Tibial nerve (tissue), 4 donors: ENCODE measurements at places on chromosomes 2 and 18.

DNA sequence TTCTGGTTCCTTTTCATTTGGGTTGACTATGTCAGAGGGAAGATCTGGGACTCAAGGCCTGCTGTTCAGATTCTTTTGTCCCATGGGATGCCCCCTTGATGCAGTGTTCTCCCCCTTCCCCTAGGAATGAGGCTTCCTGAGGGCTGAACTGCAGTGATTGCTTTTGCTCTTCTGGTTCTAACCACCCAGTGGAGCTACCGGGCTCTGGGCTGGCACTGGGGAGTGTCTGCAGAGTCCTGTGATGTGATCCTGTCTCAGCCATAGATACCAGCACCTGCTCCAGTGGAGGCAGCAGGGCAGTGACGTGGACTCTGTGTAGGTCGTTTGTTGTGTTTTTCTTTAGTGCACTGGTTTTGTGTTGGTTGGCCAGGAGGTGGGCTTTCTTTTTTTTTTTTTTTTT is 32.1 kb upstream of the RHOB start:
- no peaks in the 10 kb centered on the region for H3K36me3 ChIP-seq
- DNase-seq = no peak
- H3K27me3 ChIP-seq = no peaks in the 10 kb centered on the region
- no peak overlapping the region for H3K4me3 ChIP-seq
- H3K4me1 ChIP-seq = no peaks in the 10 kb centered on the region

DNA sequence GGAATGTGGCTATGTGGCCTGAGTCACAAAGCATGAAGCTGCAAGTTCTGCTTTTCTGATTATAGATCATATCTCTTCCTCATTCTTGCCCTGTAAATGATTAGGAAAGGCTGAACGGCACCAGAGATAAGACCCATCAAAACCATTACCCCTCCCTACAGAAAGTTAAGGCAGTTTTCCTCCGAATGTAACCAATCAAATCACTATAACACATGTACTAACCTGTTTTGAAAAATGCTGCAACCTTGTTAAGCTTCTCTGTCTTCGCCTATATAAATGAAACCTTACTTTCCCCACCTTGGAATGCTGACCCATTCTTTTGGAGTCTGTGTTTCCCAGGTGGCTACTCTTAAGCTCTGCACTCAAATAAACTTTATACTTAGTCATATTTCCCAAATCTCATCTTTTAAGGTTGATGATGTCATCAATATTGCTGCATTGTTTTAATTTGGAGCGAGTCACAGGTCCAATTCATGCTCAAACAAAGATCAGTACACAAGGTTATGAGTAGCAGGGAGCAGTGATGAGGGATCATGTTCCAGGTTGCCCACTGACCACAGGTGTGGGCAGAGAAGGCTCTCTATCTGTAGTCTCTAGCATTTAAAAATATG is 662.3 kb downstream of the IRS1 start:
- no peaks in the 10 kb centered on the region for H3K27me3 ChIP-seq
- DNase-seq = no peak
- H3K27ac ChIP-seq = peak overlapping the region; percentile 36
- H3K4me1 ChIP-seq = no peaks in the 10 kb centered on the region
- H3K4me3 ChIP-seq = no peak overlapping the region
- no peaks in the 10 kb centered on the region for H3K36me3 ChIP-seq

DNA sequence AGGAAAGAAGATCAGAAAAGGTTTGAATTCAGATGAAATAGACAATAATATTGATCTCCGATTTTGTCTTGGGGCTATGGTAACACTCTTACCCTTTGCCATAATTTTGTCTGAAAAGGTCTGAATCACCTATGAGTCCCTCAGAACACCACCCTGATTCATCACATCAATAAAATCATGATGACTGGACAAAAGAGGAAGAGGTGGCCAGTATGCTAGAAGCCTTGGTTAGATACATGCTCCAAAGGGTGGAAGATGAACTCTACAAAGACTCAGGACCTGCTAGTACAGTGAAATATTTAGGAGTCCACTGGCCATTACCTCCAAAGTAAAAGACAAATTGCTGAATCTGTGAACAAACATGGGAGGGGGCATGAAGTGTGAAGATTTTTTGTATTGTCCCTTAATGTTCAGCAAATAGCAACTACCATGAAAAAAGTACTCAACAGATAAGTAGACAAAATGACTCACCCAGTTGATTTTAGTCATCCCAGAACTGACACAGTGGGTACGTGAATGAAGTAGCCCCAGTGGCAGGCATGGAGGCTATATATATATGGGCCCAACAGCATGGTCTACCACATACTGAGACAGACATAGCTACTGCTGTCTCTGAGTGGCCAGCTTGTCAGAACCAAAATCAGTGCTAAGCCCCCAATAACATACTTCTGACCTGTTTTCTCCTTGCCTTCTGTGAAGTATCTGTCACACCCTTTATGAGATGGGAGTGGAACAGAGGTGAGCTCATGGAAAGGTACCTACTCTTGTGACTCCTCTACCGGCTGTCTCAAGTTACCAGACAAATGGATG is 36.5 kb upstream of the GLS start:
- H3K4me3 ChIP-seq = no peak overlapping the region
- H3K36me3 ChIP-seq = no peaks in the 10 kb centered on the region
- no peak overlapping the region for H3K27ac ChIP-seq
- H3K27me3 ChIP-seq = no peaks in the 10 kb centered on the region
- no peaks in the 10 kb centered on the region for H3K4me1 ChIP-seq
- DNase-seq = no peak

DNA sequence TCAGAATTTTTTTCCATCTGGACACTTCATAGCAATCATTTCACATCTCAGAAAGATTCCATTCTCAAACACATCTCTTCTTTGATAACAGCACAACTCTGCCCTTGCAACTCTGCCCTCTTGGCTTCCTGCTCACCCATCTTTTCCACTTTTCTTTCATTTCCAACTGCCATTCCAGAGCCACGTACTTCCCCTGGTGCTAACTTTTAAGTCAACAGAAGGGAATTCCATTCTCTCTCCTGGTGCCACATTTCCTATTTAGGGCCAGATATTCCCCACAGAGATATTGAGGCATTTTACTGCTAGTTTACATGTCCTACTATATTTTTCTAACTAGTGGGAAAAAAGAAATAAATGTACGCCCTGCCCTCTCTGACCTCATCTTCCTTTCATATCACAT is 590.2 kb downstream of the ARHGAP15 start:
- H3K27me3 ChIP-seq = no peaks in the 10 kb centered on the region
- H3K4me1 ChIP-seq = peaks cover 7% of the 10 kb centered on the region
- H3K36me3 ChIP-seq = no peaks in the 10 kb centered on the region
- H3K4me3 ChIP-seq = no peak overlapping the region
- no peak overlapping the region for H3K27ac ChIP-seq

DNA sequence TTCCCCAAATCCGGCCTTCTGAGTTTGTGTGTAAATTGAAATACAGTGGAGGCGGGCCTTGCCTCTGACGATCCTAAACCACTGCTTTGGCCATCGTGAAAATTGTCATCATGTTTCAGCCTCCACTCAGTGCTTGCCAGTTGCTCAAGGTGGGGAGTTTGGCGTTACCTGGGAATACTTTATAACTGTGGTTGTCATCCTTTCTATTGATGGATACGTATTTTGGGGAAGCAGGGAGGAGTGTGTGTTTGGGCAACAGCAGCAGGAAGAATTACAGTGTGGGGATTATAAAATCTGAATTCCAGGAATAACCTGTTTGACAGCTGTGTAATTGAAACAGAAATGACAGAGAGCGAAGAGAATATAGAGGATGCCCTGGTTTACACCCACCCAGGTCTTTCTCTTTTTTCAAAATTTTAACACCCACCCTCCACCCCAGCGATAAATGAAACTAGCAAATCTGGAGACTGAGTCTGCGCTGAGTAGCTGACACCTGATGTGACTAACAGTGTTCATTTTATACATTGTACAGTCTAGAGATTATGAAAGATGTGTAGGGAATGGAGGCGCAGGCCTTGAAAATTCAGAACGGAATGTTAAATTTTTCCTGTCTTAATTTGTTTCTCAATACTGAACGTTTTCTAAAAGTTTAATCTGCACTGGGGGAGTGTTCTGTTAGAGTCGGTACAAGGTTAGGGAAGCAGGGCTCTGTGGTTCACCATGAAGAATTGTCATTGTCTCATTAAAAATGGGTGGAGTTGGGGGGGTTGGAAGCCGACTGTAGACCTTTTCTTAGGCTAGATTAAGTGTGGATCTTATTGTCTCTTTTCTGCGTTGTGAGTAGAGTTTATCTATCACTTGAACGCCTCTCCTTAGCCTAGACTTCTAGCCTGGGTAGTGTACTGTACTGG is 1.6 kb downstream of the MAP4K4 start:
- peak overlapping the region; percentile 66 for H3K4me3 ChIP-seq
- peaks cover 55% of the 10 kb centered on the region for H3K4me1 ChIP-seq
- no peaks in the 10 kb centered on the region for H3K27me3 ChIP-seq
- H3K36me3 ChIP-seq = no peaks in the 10 kb centered on the region

DNA sequence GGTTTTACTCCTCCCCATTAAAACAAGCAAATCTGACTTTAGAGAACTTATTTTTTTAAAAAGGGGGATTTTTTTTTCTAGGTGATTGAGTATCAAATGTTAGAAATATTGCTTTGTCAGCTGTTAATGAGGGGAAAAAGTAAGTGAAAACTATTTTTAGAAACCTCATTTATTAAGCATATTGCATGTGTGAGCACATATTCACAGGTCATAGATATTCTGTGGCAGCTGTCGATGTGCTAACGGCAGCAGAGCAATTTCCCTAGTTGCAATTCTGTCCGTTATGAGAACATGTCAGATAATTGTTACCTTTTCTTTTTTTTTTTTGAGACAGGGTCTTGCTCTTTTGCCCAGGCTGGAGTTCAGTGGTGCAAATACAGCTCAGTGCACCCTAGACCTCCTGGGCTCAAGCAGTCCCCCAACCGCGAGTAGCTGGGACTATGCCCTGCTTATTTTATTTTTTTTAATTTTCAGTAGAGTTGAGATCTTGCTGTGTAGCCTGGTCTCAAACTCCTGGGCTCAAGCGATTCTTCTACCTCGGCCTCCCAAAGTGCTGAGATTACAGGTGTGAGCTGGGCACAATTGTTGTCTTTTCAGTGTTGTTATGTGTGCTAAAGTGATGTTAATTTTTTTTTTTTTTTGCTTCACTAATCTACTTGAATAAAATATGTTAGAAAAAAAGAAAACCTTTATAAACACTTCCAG is 69.8 kb downstream of the MTA3 start:
- H3K4me3 ChIP-seq = no peak overlapping the region
- no peaks in the 10 kb centered on the region for H3K27me3 ChIP-seq
- no peak for DNase-seq
- H3K4me1 ChIP-seq = no peaks in the 10 kb centered on the region

- H3K27ac ChIP-seq = no peak overlapping the region
- no peak overlapping the region for H3K4me3 ChIP-seq
- no peaks in the 10 kb centered on the region for H3K27me3 ChIP-seq
- no peaks in the 10 kb centered on the region for H3K4me1 ChIP-seq
- H3K36me3 ChIP-seq = no peaks in the 10 kb centered on the region
Observed at GRCh38 chr2:5173876-5174535, 518.2 kb upstream of the SOX11 start.

- no peaks in the 10 kb centered on the region for H3K36me3 ChIP-seq
- no peak for DNase-seq
- no peak overlapping the region for H3K27ac ChIP-seq
- H3K4me1 ChIP-seq = no peaks in the 10 kb centered on the region
- no peak overlapping the region for H3K4me3 ChIP-seq
Observed at GRCh38 chr18:7885865-7886264, 318.7 kb downstream of the PTPRM start.

DNA sequence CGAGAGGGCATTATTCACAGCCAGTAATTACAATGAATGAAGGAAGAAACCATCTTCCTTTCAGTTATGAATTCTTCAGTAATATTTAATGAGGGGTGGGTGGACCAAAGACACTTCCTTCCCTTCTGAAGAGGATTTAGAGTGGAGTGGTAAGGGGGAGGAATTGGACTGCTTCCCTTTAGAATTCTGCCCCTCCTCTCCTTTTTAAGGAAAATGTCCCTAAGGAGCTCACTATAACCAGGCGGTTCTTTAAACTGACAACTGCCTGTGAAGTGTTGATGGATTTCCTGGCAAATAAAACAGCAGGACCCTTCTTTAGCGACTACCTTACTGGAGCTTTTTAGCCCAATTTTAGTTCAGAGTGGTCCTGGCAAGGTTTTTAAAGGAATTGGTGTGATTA is 86.4 kb downstream of the LIMS1 start:
- no peaks in the 10 kb centered on the region for H3K27me3 ChIP-seq
- no peak overlapping the region for H3K4me3 ChIP-seq
- peak overlapping the region; percentile 52 for H3K27ac ChIP-seq
- H3K4me1 ChIP-seq = peaks cover 28% of the 10 kb centered on the region

- no peaks in the 10 kb centered on the region for H3K27me3 ChIP-seq
- H3K36me3 ChIP-seq = no peaks in the 10 kb centered on the region
- no peak overlapping the region for H3K4me3 ChIP-seq
- no peak for DNase-seq
Observed at GRCh38 chr2:215693193-215693998, 257.5 kb upstream of the FN1 start.

DNA sequence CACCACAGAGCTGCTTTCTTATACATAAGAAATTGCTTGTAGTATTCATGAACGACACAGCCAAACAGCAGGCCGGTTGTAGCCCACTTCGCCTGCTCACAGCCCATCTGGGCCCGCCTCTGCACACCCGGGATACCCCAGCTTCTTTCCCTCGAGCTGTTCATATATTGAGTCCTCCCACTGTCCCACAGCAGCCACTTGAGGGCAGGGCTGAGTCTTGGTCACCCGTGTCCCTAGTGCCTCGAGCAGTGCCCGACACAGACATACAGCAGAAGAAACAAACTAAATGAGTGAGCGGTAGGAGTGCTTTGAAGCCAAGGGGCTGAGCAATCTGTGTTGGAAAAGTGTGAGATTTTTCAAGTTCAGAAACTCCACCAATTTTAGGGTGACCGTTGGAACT is 251.4 kb downstream of the KLHL29 start:
- DNase-seq = no peak
- H3K36me3 ChIP-seq = no peaks in the 10 kb centered on the region
- no peak overlapping the region for H3K4me3 ChIP-seq
- no peak overlapping the region for H3K27ac ChIP-seq
- H3K27me3 ChIP-seq = no peaks in the 10 kb centered on the region

GRCh38 chr2:26000561-26001082 is 18.3 kb upstream of the KIF3C start:
- H3K27me3 ChIP-seq = no peaks in the 10 kb centered on the region
- H3K27ac ChIP-seq = no peak overlapping the region
- DNase-seq = no peak
- H3K4me1 ChIP-seq = peaks cover 29% of the 10 kb centered on the region

GRCh38 chr2:85189606-85190270 is 56.5 kb downstream of the TCF7L1 start:
- no peaks in the 10 kb centered on the region for H3K27me3 ChIP-seq
- H3K4me1 ChIP-seq = peaks cover 15% of the 10 kb centered on the region
- no peak for DNase-seq
- H3K27ac ChIP-seq = no peak overlapping the region
- H3K4me3 ChIP-seq = no peak overlapping the region

- H3K4me1 ChIP-seq = no peaks in the 10 kb centered on the region
- DNase-seq = no peak
- H3K27me3 ChIP-seq = no peaks in the 10 kb centered on the region
- no peak overlapping the region for H3K27ac ChIP-seq
- H3K36me3 ChIP-seq = no peaks in the 10 kb centered on the region
Observed at GRCh38 chr2:146287281-146287680, 1557.5 kb upstream of the ACVR2A start.

- H3K4me1 ChIP-seq = no peaks in the 10 kb centered on the region
- no peak overlapping the region for H3K27ac ChIP-seq
- H3K27me3 ChIP-seq = no peaks in the 10 kb centered on the region
- H3K4me3 ChIP-seq = no peak overlapping the region
- no peaks in the 10 kb centered on the region for H3K36me3 ChIP-seq
Observed at GRCh38 chr18:27825689-27826088, 351.2 kb downstream of the CDH2 start.
